NCI-H2171 (cell line): ENCODE measurements at places on chromosomes 11 and 22.
A peak's percentile ranks its signal among the peaks of the same experiment; 100 is the strongest.

- DNase-seq: no peak
These were observed 78.0 kb upstream of the SUSD2 start for GRCh38 chr22:24103301-24103700.

GRCh38 chr11:128196235-128196634 is 391.1 kb downstream of the ETS1 start:
- no peak for DNase-seq

GRCh38 chr11:1158681-1159487 is 1.1 kb downstream of the MUC5AC start:
- no peak for DNase-seq

DNA sequence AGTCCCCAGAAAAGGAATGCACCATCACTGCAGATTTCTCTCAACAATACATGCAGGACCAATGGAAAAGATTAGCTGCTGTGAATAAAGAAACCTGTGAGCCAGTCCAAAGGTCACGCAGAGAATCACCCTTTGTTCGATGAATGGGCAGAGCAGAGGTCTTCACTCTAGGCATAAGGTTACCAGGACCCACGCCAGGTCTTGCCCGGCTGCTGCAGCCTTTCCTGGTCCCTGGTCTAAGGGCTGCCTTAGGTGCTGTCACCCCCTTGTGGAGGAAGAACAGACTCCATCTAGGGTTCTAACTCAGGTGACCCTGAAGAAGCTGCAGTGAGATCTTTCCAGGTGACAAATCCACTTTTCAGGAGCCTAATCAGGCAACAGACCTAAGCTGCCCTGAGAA is 29.0 kb upstream of the NAP1L4 start:
- DNase-seq: no peak

DNA sequence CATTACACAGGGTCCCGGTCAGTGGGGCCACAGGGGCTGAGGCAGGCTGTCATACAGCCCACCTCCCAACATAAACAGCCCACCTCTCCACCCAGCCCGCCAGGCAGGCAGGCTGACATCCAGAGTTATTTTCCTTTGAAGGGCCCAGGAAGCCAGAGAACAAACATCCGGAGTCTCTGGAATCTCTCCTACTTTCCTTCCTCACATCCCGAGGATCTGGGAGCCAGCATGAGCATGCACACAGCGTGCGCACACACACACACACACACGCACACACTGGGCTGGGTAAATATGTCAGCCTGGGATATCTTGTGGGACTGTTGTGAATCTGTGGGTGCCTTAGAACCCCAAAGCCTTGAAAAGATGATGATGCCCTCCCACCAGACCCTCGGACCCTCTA is 55.4 kb downstream of the PDE2A start:
- DNase-seq: no peak

DNA sequence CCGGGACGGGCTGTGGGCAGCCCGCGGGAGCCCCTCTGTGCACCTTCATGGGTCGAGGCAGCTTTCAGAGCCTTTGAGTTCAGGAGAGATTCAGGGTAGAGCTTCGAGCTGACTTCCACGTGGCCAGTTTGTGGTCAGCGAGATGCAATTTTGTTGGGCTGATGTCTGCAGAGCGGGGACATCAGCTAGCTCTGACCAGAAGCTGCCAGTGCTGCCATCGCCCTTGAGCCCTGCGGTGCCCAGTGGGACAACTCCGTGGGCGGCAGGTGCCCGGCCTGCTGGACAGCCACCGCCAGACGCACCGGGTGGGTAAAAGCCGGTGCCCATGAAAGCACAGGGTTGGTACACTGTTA is 719 bp downstream of the TALDO1 start:
- DNase-seq: no peak

DNA sequence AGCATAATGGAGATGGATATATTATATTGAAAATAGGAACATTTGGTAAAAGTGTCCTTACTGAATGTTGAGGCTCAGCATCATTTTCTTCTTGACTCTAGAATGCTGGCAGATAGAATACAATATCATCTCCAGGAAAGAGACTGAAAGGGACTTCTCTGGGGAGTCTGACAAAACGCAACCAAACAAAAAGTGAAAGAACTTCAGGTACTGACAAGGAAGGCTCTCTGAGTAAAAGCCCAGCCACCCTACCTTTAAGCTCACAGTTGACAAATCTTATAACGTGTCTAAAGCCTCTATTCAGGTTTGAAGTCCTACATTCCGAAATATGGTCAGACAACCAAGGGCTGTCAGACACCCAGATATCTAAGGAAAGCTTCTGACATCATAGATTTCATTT is 590.8 kb downstream of the SOX6 start:
- no peak for DNase-seq

DNA sequence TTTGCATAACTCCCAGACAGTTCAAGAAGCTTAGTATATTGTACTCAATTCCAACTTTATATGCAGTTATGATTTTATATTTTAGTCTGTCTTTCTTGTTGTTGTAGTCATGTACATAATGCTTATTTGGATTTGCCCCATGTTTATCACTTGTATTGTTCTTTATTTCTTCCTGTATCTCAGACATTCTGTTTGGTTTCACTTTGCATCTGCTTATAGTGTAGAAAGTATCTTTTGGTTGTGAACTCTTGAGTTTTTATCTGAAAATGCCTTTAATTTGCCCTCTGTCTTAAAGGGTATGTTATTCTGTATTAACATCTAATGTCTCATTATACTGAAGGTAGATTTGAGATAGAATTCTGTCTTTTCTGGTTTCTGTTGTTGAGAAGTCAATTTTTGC is 275.4 kb downstream of the DYNC2H1 start:
- DNase-seq: no peak

- DNase-seq: no peak
These were observed 539.6 kb upstream of the CADM1 start for GRCh38 chr11:116043857-116044256.

DNA sequence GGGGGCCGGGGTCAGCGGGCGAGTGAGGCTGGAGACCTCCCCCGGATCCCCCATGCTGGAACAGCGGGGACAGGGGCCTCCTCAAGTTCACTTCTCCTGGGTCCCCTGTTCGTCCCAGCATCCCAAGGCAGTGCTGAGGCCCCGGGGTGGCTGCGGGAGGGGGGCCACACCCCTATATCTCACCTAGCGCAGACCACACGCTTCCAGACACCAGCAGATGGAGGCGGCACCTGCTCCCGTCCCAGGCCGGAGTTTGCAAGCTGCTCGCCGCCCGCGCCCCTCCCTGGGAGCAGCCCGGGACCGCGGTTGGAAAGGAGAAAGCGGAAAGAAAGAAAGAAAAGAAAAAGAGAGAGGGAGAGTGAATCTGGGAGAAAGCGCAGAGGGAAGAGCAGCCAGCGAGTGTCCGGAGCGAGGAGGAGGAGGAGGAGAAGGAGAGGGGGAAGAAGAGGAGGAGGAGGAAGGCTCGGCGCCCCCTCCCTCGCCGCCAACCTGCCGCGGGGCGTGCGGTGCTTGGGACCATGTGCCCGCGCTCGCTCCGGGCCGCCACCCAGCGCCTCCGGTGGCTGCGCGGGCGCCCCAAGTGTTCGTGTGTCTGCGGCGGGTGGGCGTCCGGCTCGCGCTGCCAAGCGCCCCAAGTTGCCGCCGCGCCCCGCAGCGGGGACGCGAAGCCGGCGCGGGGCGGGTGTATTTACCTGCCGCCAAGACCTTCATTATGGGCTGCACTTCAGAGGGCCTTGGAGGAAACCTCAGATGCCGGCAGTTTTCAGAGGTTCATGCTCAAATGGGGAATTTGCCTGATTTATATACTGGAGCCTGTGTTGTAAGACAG is at the start of gene LIF:
TSS of gene LIF (minus strand) at position 775 of the 829 bp plus-strand sequence. CDS start at position 711, 64 bp downstream.
- peak; percentile 76 for DNase-seq

DNA sequence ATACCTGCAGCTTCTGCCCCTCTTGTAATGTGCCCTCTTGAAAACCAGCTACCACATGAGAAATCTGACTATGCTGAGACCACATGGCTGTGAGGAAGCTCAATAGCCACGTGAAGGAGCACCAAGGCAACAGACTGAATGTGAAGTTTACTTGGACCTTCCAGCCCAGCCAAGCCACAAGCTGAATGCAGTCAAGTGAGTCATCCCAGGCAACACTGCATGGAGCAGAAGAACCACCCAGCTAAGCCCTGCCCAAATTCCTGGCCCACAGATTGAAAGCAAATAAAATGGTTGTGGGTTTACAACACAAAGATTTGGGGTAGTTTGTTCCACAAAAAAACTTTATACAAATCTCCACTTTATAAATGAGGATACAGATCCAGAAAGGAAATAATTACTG is 114.5 kb downstream of the TIMP3 start:
- no peak for DNase-seq

DNA sequence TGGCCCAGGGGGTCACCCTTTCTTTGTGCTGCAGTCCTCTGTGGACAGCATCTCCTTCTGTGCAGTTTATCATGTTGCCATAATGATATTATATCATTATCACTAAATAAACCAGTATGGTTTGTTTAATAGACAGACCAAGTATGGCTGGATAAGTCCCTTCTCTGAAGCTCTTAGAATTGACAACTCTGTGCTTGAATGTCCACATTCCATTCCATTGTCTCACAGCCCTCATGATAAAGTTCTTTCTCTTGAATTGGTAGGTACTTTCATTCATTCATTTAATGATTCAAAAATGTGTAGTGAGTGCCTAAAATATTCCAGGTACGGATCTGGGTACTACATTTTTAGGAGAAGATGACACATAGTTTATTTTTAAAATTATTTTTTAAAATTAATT is 7.8 kb downstream of the RPS6KA4 start:
- no peak for DNase-seq

GRCh38 chr11:57390535-57390934 is at the start of gene PRG2:
Gene PRG2, minus strand, starts transcription at chr11:57390650. Its CDS starts 706 bp downstream, at chr11:57389944.
- no peak for DNase-seq

GRCh38 chr11:27285761-27286160 is 77.3 kb downstream of the CCDC34 start:
- no peak for DNase-seq

- DNase-seq: no peak
These were observed 541.7 kb downstream of the NTM start for GRCh38 chr11:131912134-131912533.

GRCh38 chr22:28053896-28054818 is 135.1 kb upstream of the PITPNB start:
- DNase-seq: no peak

DNA sequence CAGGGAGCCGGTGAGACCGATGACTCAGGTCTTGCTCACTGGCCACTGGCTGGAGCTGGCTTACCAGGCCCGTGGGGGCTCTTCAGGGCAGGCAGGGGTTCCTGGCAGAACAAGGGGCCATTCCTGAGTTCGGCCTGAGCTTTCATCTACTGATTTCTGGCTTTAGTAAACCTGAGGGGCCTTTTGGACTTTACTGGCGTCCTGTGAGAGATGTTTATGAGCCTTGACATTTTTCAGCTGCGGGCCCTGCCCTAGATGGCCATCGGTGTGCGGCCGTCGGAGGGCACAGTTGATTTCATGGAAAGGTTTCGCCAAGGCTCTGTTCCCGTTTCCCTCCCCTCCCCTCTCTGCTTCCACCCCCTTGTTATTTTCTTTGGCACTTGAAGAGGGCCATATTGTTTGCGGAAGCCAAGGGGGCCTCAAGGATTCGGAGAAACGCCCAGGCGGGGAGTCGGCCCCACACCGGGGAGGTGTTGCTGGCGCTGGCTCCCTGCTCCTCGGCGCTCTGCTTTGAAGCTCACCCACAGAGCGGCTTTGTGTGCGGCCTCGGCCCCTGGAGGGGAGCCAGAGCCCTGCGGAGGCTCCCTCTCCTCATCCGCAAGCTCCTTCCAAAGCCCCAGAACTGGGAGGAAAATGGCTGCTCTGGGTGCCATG is 17.7 kb downstream of the ELF5 start:
- no peak for DNase-seq

GRCh38 chr11:46876471-46876870 is 30.4 kb upstream of the CKAP5 start:
- no peak for DNase-seq

GRCh38 chr22:50004918-50005317 is 7.6 kb downstream of the IL17REL start:
- DNase-seq: no peak

DNA sequence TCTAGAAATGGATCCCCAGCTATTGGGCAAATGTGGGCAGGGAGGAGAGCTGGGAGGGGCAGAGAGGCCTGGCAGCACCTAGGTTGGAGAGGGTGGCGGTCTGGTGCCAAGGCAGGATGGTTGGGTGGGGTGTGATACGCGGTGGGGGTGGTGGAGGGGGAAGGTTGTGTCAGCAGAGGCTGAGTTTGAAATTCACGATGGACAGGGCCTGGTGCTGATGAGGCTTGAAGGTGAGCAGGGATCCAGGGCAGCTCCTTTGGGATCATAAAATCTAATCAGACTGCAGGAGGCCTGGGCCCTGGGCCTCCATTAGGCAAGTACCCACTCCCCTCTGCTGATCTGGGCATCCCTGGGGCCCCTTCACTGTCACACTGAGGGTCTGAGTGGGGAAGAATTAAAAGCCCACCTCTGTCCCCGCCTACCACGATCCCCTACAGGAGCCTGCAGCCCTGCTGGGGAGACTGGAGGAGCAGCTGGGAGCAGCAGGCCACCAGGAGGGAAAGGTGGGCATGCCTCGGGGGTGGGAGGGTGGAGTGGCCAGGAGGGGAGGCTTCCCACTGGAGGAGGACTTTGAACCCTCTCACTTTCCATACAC is 24.0 kb downstream of the IGLL1 start:
- DNase-seq: no peak

DNA sequence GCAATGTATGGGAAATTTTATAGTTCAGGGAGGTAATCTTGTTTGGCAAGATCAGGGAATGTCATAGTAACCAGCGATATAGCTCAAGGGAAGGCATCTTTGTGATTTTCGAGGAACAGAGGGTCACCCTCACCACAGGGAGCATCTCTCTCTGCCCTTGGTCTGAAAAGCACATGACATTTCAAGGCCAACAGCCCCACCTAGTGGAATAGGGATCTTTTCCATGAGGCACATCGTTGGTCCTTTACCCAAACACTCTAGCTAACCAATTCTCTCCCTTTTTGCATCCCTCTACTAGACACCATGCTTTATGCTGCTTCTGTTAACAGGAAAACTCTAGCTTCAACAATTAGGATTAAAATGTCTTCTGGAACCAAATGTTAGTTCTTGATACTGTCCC is 179.0 kb downstream of the GRM5 start:
- no peak for DNase-seq

DNA sequence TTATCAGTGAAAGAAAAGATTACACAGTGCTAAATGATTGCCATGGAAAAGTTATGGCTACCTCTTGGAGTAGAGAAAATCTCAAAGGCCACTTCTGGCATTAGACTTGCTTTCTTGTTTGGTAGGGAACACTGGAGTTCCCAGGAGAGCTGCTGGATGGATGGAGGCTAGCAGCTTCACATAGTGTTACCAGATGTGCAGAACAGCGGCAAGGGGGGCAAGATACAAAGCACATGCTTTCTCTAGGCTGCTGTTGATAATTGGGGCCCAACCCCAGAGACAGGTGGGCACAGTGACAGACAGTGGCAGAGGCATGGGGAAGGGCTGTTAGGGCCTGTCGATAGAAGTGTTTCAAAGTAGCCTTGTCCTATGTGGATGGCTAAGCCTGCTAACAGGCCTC is 94.9 kb downstream of the DBX1 start:
- DNase-seq: no peak

- DNase-seq: no peak
These were observed 3.7 kb downstream of the RNH1 start for GRCh38 chr11:503179-503981.

DNA sequence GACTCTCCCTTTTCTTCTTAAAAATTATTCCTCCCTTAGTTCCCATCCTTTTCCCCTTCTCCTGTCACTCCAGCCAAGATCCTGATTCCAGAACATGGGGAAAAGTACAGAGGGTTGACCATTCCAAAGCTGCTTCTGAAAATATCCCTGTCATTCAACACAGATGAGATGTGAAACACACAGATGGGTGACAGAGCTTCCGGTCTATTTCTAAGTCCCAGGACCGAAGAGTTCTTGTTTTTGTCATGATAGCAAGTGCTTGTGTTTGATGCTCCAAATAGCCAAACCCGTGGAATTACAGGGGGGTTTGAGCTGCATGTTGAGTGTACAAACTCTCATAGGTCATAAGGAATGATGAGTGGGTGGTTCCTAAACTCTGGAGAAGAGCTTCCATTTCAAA is 57.9 kb downstream of the PARVA start:
- no peak for DNase-seq
